ENCODE measurements at places on chromosomes 7 and 10. TPM values are rescaled to one million over a fixed set of nuclear protein-coding genes. Genes with fewer than 3 reads are reported as not detected.

Gene ANKRD26
- 16.1 TPM for total RNA-seq

Gene RNF133
- 0.80 TPM for total RNA-seq

Gene CCDC3
- total RNA-seq = 4.3 TPM

Gene ASB4
- not detected for total RNA-seq

Gene SPDYE8
- not detected for total RNA-seq

Gene FAM25A
- total RNA-seq = not detected

Gene SNX13
- 86.8 TPM for total RNA-seq

Gene DAGLB
- 20.9 TPM for total RNA-seq

Gene FAM200A
- 6.1 TPM for total RNA-seq

Gene ANKRD1
- 39.1 TPM for total RNA-seq

Gene PON3
- total RNA-seq = not detected

Gene MAGI2
- 24.7 TPM for total RNA-seq

Gene CALML5
- total RNA-seq = not detected

Gene OR2A42
- not detected for total RNA-seq

Gene TBX20
- total RNA-seq = 240 TPM

Gene SLC16A12
- 7.0 TPM for total RNA-seq

Gene CTAGE4
- total RNA-seq = not detected

Gene CYP2C19
- not detected for total RNA-seq

Gene CLDN12
- total RNA-seq = 25.8 TPM

Gene STEAP1
- total RNA-seq = not detected

Gene GNAT3
- not detected for total RNA-seq

Gene C7orf57
- total RNA-seq = not detected

Gene MUC3A
- total RNA-seq = not detected

Gene CDC14C
- total RNA-seq = not detected

Gene KIAA1217
- total RNA-seq = 23.1 TPM

Gene FAM180A
- total RNA-seq = not detected

Gene SPDYE9
- total RNA-seq = not detected

Gene SRPK2
- 25.0 TPM for total RNA-seq
